Stimulated activated CD8-positive, alpha-beta memory T cell treated with anti-CD3 and anti-CD28 coated beads, Interleukin-7, amount 100 ng/mL, for 1 hour (primary cell): ENCODE measurements at places on chromosomes 1 and 21.
A peak's percentile ranks its signal among the peaks of the same experiment; 100 is the strongest.

DNA sequence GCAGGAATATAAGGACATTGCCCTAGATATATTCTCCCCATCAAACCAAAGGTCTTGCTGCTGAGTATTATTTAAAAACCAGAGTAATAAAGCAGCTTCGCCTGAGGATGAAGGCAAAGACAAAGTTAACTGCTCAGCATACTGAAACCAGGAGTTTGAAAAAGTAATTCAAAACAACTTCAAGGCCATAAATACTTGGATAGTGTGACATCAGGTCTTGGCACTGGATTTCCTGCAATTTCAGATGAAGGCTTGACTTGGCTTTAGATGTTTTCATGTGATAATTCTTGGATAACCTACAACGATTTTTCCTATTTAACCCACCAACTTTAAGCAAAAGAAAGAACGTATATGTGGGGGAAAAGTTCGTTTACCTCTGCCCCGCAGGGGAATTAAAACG is 10.6 kb downstream of the SOD1 start:
- DNase-seq, result no peak

DNA sequence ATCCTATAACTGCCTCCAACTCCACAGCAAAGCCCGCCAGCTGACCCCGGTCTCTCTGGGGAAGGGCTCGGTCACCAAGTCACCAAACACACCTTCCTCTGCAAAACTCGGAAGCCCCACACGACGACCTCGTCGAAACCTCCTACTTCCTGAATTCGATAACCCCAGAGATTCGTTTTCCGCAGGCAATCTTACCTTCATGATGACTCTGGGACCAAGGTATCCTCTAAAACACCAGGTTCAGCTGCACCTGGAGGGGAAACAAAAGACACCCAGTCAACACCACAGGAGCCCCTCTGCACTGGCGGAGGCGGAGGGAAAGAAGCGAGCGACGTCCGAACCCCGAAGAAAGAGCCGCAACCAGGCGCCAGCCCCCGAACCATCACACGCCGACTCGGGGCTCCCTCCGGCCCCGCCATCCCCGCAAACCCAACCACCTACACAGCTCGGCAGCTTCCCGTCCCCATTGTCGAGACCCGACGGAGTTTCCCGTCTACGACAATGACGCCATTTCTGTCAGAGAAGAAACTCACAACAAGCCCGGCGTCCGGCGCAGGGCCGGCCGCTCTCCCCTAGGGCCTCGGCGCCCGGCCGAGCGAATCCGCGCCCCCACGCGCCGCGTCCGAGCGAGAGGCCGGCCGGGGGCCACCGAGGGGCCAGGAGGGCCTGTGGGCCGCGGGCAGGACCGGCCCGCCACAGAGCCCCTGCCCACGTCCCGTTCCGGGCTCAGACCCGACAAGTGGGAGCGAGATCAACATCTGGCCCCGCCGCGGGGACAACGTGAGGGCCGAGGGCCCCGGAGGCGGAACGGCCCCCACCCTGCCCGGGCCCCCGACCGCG is 1.0 kb downstream of the ARID4B start:
- peak; percentile 25 for DNase-seq

DNA sequence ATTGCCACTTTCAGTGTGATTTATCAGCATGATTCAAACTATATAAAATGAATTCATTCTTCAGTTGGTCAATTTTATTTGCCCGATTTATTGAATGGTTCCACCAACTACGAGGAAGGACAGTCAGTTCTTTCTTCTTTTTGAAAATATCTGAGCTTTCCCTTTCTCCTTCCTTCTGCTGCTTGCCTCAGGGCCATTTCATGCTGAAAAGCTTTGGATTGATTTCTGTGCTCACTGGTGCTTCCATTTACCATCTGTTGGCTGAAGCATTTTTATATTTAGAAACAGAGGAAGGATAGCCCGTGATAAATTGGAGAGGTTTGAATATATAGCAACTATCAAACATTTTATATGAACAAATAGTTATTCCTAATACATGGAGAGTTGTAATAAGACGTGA is 68.9 kb upstream of the ADAMTS5 start:
- DNase-seq, result no peak

GRCh38 chr1:61447968-61448430 is 276.9 kb downstream of the TM2D1 start:
- no peak for DNase-seq

DNA sequence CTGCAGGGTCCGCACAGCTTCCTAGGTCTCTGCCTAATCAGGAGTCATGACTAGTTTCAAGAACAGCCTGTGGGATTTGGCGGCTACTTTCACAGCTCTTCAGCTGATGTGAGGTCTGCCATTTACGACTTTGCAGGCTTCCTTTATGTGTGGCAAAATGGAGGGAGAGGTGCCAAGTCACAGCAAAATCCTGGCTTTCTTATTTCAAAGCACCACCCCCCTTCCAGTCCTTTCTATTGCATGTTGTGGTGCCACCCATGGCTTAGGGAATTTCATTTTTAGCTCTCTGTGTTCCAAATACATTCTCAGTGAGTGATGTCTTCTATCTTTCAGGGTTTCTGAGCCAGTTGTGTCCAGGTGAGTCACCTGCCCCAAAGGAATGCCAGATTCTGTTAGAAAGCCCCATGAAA is 75.1 kb upstream of the WLS start:
- no peak for DNase-seq

DNA sequence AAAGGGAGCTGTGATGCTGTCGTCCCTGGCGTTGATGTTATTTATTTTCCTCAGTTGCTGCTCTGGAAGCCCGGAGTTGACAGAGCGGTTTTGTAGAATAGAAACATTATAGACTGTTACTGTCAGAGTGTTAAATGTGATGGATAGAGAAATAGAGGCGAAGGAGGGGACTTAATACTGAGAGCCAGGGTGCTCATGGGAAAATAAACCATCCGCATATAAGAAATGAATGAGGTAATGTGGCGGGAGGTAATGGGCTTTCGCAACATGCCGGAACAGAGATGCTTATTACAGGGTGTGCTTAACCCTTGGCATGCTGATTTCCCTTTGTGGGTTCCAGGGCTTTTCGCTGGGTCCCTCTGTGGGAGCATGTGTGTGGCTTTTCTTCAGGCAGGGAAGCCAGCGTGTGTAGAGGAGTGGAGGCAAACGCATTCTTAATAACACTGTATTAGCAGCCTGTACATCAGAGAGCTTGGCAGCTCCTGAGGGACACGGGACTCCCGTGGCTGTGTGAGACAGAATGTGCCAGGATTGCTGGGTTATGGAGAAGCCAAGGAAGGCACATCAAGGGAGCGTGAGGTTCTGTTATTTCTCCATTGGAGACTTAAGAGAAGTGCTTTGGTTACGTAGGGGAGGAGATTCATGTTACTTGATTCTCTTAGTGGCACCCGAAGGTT is 141.0 kb downstream of the PBX1 start:
- DNase-seq, result no peak

DNA sequence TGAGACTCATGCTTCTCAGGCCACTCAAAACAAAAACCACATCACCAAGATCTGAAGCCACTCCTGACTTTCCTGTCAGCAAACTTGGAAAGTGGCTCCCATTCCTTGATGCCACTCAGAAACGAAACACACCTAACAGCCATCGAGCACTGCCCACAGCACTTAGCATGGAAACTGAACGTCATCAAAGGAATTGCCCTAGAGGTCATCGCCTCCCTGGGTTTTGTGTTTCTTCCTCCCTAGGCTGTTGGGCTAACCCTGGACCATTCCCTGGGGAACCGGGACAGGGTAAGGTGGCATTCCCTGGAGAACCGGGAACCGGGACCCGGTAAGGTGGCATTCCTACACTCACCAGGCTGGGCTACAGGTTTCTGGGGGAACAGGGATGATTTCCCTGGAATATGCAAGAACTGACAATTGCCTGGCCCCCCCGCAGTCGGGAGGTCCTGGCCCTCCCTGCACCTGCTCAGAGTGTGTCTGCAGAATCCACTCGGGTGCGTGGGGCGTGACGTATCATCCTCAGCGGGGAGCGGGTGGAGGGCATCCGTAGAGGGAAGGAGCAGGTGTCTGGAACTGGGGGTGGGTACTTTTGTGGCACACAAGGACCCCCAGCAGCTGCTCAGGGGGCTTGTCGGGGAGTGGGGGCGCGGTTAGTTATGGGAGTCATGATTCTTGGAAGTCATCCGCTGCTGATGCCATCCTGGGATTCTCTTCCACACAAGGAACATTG is 30.3 kb downstream of the SLC45A1 start:
- no peak for DNase-seq
